ENCODE measurements at places on chromosomes 2 and 18.

DNA sequence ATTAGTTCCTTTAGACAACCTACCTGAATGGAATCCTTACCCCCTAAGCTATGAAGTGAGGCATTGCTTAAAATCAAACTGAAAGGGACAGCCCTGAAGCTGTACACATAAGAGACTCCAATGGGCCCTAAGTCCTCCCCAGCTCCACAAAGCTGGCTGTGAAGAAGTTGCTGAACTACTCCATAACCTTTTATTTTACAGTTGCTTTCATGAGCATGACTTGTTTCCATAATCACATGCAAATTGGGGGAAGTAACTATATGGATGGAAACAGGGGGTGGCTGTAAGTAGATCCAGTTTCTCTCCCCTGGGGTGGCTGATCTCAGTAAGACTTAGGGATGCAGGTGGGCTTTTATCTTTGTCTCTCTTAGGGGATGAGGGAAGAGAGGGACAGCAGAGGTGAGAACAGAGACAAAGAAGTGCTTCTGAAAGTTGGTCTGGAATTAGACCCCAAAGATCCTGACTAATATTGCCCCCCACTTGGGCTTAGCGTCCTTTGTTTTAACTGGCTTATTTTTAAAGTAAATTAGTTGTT is 5.5 kb downstream of the FZD5 start:
- DNase-seq = no peak

GRCh38 chr18:8121942-8122480 is 487.2 kb upstream of the RAB12 start:
- DNase-seq = peak; percentile 73

DNA sequence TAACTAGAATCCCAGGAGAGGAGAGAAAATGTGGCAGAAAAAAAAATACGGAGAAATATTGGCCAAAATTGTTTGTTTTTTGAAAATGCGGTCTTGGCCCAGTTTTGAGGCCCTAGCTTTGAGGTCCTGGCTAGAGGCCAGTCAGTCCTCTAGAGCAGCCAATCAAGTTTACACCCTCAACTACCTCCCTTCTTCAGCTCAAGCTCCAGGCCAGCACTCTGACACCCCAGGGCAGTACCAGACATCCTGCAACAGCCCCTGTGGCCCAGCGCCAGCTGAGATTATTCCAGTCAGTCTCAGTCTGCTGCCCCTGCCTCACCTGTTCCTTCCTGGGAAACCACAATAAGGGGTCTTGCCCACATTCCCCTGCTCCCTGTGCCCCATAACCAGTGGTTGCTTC is 107.7 kb downstream of the UGGT1 start:
- no peak for DNase-seq

GRCh38 chr2:46826569-46827245 is 88.9 kb downstream of the MCFD2 start:
- DNase-seq = no peak

GRCh38 chr18:78510636-78511035 is 469.0 kb upstream of the SALL3 start:
- no peak for DNase-seq

- no peak for DNase-seq
These were observed 845 bp downstream of the TMEM177 start for GRCh38 chr2:119679846-119680245.

GRCh38 chr2:119552902-119553301 is 8.7 kb downstream of the CFAP221 start:
- no peak for DNase-seq

- DNase-seq = no peak
These were observed 52.6 kb downstream of the PTPRM start for GRCh38 chr18:7619676-7620075.

DNA sequence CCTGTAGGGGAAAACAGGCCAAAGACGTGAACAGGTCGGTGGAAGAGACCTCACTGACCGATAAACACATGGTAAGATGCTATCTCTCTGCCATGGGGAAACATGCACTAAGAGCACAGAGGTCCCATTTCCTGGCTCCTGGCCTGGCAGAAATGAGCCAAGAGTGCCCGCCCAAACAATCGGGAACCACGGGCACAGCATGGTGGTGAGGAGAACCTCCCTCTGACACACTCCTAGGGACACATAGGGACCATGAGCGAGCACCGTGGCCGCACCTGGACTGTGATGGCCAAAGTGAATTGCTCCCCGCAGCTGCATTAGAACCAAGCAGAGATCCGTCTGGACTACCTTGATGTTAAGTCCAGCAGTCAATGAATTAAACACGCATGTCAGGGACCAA is 11.1 kb downstream of the HS6ST1 start:
- no peak for DNase-seq

DNA sequence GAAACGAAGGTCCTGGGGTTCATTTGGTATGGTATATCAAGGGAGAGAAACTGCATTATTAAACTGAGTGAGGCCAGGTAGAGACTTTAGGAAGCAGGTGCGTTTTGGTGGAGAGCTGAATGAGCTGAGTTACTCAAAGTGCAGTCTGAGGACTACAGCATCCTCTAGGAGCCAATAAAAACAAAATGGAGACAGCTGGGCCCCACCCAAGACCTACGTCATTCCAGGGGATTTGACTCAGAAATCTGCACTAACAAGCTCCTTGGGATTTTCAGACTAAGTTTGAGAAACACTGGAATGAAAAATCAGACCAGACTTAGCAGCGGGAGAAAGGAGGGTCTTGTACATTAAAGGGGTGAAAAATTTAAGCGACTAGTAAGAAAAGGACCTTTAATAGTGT is 131.5 kb downstream of the UXS1 start:
- no peak for DNase-seq

GRCh38 chr18:36469461-36469860 is 171.9 kb downstream of the FHOD3 start:
- no peak for DNase-seq

DNA sequence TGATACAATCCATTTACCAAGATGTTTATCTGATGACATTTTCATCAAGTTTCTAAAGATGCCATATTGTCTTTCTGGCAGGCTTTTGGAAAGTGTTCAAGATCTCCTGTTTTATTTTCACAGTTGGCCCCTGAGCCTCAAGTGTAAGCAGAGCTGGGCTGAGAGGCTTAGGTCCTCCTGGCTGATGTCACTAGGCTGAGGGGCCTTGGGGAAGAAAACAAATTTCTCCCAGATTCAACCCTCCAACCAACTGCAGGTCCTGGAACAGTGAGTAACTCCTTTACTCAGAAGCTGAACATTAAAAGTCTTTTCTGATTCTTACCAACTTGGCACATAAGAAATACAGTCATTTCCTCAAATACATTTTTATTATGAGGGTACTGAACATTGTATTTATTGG is 14.9 kb upstream of the IL1RL1 start:
- no peak for DNase-seq

DNA sequence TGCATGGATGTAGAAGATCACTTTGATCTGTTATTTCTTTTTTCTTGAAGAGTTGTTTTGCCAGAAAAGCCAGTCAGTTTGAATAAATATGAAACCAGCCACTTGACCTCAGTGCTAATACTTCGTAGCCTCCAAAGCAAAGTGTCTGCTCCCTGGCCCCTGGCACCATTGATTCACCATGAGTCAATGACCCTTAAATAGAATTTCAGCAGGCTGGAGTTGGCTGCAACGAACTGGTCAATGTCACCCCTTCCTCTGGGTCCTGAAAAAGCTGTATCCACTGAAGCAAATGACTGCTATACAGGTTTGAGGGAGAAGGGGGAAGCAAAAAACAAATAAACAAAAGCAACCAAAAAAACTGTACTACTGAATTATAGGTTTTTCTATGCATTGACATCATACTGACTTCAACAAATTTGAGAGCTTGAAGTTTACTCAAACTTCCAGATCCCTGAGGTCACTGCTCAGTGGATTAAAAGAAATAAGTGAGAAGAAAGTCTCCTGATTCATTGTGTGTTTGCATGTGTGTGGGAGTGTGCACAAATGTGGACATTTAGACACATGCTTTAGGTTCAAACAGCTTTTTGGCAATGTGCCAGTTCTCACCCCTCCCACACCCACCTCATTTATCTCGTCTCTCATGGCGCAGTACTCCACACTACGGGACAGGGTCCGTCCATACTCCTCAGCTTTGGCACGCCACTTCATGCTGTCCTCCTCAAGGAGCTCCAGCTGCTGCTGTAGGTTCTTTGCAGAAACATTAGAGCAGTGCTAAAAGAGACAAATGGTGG is 58.1 kb upstream of the TTN start:
- peak; percentile 2 for DNase-seq

GRCh38 chr2:241862775-241863535 is 4.3 kb upstream of the PDCD1 start:
- no peak for DNase-seq

DNA sequence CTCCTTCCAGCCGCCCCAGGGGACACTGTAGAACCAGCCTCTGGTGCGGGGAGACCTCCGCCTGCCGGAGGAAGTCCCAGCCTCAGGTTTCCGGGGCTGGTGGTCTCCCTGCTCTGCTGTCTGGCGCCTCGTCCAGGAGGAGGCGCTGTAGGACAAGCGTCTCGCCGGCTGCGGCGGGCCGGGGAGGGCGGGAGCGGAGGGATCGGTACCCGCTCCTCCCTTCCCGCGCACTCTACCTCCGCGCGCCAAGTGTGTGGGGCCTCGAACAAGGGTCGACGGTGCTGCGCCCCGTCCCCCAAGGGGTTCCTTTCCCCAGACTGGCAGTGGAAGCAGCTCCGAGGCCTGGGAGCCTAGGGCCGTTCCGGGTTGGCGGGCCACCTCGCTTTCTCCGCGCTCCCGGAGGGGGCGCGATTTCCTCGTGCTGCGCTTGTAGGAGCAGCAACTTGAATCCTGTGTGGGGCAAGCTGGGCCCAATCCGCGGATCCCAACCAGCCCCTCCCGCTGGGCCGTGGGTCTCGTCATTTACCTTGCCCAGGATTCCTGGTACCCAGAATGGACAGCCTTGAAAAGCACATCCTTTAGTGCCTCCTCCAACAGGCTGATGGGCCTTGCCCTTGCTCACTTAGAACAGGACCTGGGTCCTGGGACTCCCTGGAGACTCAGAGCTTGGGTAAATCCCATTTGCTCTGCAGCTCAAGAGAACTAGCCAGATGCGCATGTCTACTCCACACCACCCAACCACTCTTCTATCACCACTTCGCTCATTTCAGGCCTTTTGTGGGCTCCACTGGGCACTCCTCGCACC is 10.6 kb upstream of the HOXD4 start:
- DNase-seq = peak; percentile 86

DNA sequence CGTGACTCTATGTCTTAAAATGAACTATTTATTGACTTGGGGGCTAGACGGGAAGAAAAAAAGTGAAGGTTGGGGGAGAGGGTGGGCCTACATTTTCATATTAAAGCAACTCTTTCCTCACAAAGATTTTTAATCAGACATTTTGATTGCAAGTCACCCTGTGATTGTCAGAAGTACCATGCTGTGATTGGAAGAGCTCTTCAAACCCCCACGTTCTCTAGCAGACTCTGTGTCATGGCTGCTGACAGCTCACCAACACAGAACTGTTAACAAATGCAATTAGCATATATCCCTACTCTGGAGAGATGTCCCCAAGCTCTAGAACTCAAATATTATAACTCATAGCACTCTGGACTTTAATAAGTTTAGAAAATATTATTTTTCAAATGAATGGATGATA is 428.4 kb upstream of the DCC start:
- no peak for DNase-seq

DNA sequence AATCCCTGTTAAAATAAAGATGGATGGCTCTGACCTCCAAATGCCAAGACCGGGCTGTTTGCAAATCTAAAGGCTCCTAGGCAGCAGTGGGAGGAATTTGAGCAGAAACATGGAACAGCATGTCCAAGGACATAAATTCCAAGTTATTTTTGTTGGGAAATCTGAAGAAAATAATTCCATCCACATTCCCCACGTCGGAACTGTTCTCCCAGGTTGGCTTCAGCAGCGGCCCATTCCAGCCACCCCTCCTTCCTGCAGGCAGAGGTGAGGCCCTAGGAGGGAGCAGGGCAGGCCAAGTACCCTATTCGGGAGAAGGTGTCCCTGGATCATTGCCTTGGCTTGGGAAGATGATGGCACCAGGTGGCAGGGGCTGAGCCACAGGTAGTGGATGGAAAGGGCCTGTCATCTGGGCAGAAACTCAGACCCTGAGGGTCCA is 117.1 kb downstream of the CAPN13 start:
- no peak for DNase-seq

GRCh38 chr2:234880551-234881211 is 71.1 kb upstream of the SH3BP4 start:
- DNase-seq = peak; percentile 88
